Left renal pelvis (tissue), 4 donors: ENCODE measurements at places on chromosomes 13 and 19. TPM values are rescaled to one million over a fixed set of nuclear protein-coding genes. Genes with fewer than 3 reads are reported as not detected.

Gene PRDX2
- 295 TPM for polyA plus RNA-seq

Gene MAST3
- 8.3 TPM for polyA plus RNA-seq

Gene ACP7
- 0.45 TPM for polyA plus RNA-seq

Gene DPP9
- polyA plus RNA-seq: 22.5 TPM

Gene PODNL1
- polyA plus RNA-seq: 1.7 TPM

Gene ZNF69
- polyA plus RNA-seq: 24.9 TPM

Gene PEG3
- 63.7 TPM for polyA plus RNA-seq

Gene CCNA1
- 0.84 TPM for polyA plus RNA-seq

Gene SIGLEC12
- not detected for polyA plus RNA-seq

Gene NLRP5
- not detected for polyA plus RNA-seq

Gene GPR180
- 11.1 TPM for polyA plus RNA-seq

Gene RNF225
- polyA plus RNA-seq: not detected

Gene ZNF568
- 26.7 TPM for polyA plus RNA-seq

Gene MIA
- polyA plus RNA-seq: 2.0 TPM

Gene SPHK2
- 14.7 TPM for polyA plus RNA-seq

Gene OR4F17
- not detected for polyA plus RNA-seq

Gene PTH2
- not detected for polyA plus RNA-seq

Gene CGB8
- polyA plus RNA-seq: not detected

Gene CPB2
- 0.27 TPM for polyA plus RNA-seq

Gene CYP2A7
- not detected for polyA plus RNA-seq

Gene SIGLEC5
- polyA plus RNA-seq: not detected

Gene LGALS4
- polyA plus RNA-seq: 1.1 TPM

Gene TEAD2
- 86.5 TPM for polyA plus RNA-seq

Gene RNF113B
- polyA plus RNA-seq: not detected

Gene SOX1
- not detected for polyA plus RNA-seq

Gene POLR1G
- polyA plus RNA-seq: 3.3 TPM

Gene NBEA
- 18.6 TPM for polyA plus RNA-seq

Gene CADM4
- 30.7 TPM for polyA plus RNA-seq

Gene CILP2
- polyA plus RNA-seq: 0.20 TPM

Gene UBE2L5
- polyA plus RNA-seq: 0.26 TPM

Gene SPACA7
- not detected for polyA plus RNA-seq

Gene PLPPR2
- polyA plus RNA-seq: 20.1 TPM

Gene IZUMO1
- 0.53 TPM for polyA plus RNA-seq

Gene LRCH1
- 37.5 TPM for polyA plus RNA-seq

Gene NR1H2
- 23.8 TPM for polyA plus RNA-seq

Gene CCDC8
- polyA plus RNA-seq: 50.7 TPM

Gene CD22
- polyA plus RNA-seq: 41.6 TPM

Gene COMP
- polyA plus RNA-seq: 0.45 TPM

Gene ZSCAN5C
- polyA plus RNA-seq: not detected

Gene SHKBP1
- polyA plus RNA-seq: 52.9 TPM

Gene CFAP97D2
- not detected for polyA plus RNA-seq

Gene CLDND2
- 1.8 TPM for polyA plus RNA-seq

Gene EID2B
- 5.3 TPM for polyA plus RNA-seq

Gene MBD3L5
- not detected for polyA plus RNA-seq

Gene TMEM38A
- polyA plus RNA-seq: 8.3 TPM

Gene SLC6A16
- polyA plus RNA-seq: 2.1 TPM

Gene DPF1
- 1.7 TPM for polyA plus RNA-seq

Gene KCNC3
- 79.5 TPM for polyA plus RNA-seq

Gene GPR183
- 2.5 TPM for polyA plus RNA-seq

Gene SLC25A23
- polyA plus RNA-seq: 69.8 TPM

Gene RHPN2
- 20.2 TPM for polyA plus RNA-seq

Gene LILRA5
- polyA plus RNA-seq: 0.93 TPM

Gene ZNF28
- polyA plus RNA-seq: 24.7 TPM

Gene SLC44A2
- 134 TPM for polyA plus RNA-seq

Gene OR7A5
- polyA plus RNA-seq: not detected

Gene CCNE1
- polyA plus RNA-seq: 9.6 TPM

Gene PRX
- 8.8 TPM for polyA plus RNA-seq

Gene SLC10A2
- 0.76 TPM for polyA plus RNA-seq

Gene GJB2
- polyA plus RNA-seq: 5.3 TPM
